ENCODE measurements at places on chromosomes 6 and 20.

GRCh38 chr6:2448826-2449571 is 203.6 kb upstream of the GMDS start:
- peak; percentile 74 for DNase-seq

DNA sequence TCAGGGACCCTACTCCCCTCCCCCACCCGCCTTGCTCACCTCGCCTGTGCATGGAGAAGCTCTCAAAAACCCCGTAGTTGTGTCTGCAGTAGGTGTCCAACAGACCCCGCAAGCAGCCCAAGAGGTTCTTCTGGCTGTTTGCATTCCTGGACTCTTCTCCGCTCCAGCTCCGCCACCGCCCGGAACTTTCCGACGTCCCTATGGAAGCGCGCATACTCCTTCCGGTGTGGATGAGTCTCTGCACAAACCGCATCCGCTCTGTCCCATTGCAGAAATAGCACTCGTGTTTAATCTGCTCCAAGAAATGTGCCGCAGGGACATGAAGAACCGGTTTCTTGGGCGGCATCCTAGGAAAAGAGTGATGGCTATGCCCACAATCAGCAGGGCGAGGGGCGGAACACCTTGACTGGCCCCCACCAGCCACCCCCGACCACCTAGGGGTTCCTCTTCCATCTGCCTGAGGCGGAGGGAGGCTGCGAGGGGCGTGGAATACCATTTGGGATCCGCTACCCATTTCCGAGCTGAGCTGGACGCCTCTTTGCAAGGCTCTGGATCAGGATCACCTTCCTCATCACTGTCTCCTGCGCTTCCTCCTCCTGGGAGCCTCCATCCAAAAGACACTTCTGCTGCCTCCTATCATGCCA is 20.2 kb downstream of the HLA-DRA start:
- DNase-seq = no peak

DNA sequence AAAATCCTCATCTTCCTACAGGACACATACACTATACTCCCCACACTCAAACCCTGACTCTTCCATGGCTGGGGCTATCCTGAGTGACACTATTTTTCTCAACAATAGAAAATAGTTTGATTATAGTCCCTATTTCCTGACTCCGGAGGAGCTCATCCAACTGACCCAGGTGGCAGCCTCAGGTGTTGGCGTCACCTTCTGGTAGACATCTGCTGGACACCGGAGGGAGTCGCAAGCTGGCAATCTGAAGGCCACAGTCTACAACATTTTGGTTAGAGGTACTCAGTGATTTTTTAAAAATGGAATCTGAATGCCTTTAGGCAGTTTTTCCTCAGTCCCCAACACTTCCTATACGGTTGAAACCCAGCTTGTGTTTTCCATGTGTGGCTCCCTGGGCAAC is 32.2 kb upstream of the OCSTAMP start:
- DNase-seq = no peak

DNA sequence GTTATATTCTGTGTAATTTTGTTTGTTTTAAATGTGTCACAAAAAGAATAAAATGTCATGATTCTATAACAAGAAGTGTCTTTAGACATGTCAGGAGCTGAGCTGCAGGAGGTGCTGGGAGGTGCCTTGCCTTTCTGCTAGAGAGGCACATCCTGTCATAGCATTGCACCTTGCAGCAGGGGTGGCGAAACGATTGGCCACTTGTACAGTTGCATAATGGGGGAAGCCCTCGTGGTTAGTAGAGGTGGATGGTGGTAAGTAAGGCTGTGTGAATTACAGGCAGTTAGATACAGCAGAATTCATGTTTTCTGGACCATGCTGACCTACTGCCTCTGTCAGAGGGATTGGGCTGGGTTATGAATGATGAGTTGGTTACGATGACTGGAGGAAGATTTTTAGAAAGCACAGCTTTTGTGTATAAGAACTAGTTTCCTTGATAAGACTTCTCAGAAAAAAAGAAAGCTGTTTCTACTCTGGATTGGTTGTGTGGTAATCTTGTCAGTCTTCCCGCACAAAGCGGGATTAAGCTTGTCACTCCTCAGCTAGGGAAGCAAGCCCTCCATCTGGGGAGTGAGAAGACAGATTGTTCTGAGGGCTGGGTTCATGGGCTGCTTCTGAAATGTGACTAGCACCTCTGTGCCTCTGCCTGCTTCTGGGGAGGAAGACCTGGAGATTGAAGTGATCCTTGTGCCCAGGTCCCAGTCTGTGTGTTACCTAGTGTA is 74.9 kb downstream of the FOXO3 start:
- DNase-seq = no peak

GRCh38 chr20:32040142-32040953 is 11.7 kb upstream of the HCK start:
- DNase-seq = no peak

GRCh38 chr6:134347885-134348805 is 30.2 kb upstream of the SGK1 start:
- DNase-seq = no peak

DNA sequence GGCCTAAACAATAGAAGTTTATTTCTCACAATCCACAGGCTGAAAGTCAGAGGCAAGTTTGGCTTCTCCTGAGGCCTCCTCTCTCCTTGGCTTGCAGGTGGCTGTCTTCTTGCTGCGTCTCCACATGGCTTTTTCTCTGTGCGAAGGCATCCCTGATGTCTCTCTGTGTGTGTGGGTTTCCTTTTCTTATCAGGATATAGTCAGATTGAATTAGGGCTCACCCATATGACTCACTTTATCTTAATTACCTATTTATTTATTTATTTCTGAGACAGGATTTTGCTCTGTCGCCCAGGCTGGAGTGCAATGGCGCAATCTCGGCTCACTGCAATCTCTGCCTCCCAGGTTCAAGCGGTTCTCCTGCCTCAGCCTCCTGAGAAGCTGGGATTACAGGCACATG is 30.7 kb downstream of the LINC00237 start:
- DNase-seq = no peak

DNA sequence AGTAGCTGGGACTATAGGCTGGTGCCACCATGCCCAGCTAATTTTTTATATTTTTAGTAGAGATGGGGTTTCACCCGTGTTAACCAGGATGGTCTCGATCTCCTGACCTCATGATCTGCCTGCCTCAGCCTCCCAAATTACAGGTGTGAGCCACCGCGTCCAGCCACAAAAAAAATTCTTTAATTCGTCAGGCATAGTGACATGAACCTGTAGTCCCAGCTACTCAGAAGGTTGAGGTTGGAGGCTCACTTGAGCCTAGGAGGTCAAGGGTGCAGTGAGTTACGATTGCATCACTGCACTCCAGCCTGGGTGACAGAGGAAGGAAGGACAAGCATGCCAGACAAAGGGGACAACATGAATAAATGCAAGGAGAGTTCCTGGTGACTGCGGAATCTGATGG is 19.5 kb upstream of the ASXL1 start:
- no peak for DNase-seq

GRCh38 chr6:80254716-80255115 is 148.2 kb downstream of the BCKDHB start:
- DNase-seq = no peak

DNA sequence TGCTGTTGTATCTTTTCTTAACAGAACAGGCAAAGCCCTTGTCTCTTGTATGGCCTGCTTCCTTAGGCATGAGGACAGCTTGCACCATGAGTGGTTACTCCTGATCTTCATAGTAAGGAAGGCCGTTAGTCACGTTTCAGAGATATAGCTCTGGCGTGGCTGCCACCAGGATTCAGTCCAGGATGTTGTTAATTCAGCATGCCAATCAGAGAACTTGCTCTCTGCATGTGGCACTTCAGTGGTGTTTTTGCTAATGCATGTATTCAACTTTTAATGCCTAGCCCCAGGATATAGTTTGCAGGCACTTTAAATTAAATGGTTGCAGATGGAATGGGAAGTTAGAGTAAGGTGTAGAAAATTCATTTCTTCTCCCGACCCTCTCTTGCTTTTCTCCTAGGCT is 20.0 kb downstream of the ARFGEF2 start:
- DNase-seq = no peak

GRCh38 chr6:17091122-17091521 is 10.7 kb upstream of the STMND1 start:
- DNase-seq = no peak

DNA sequence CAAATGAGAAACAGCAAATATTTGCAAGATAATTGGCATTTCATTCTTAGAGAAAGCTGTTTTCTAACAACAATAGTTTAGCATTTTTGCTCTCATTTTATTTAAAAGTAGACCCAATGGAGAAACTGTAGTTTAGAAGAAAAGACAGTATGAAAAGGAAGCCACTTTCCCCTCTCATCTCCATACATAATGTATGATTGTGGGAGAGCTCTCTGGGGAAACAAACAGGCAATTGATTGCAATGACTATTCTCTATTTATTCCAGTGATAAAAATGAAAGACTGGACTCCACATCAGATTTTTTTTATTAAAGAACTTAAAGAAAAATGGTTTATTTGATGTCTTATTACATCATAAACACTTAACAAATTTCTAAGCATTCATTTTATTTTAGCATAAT is 116.8 kb upstream of the SASH1 start:
- no peak for DNase-seq

DNA sequence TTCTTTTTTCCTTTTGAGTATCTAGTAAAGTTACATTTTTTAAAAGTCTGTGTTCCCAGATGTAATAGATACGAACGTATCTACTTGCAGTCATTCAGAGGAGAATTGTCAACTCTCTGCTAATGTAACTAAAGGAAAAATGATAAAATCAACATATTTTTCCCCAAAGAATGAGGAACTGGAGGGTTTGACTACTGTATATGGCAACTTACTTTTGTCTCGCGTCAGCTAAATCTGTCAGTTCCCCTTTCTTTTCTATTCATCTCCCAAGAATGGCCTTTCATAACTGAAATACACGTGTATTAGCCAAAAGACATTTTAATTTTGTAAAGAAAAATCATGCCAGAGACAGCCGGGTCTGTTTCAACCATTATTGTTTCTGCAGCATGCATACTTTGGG is 5.4 kb downstream of the EYA2 start:
- no peak for DNase-seq

- no peak for DNase-seq
Observed at GRCh38 chr20:22795433-22795832, 211.1 kb upstream of the FOXA2 start.

DNA sequence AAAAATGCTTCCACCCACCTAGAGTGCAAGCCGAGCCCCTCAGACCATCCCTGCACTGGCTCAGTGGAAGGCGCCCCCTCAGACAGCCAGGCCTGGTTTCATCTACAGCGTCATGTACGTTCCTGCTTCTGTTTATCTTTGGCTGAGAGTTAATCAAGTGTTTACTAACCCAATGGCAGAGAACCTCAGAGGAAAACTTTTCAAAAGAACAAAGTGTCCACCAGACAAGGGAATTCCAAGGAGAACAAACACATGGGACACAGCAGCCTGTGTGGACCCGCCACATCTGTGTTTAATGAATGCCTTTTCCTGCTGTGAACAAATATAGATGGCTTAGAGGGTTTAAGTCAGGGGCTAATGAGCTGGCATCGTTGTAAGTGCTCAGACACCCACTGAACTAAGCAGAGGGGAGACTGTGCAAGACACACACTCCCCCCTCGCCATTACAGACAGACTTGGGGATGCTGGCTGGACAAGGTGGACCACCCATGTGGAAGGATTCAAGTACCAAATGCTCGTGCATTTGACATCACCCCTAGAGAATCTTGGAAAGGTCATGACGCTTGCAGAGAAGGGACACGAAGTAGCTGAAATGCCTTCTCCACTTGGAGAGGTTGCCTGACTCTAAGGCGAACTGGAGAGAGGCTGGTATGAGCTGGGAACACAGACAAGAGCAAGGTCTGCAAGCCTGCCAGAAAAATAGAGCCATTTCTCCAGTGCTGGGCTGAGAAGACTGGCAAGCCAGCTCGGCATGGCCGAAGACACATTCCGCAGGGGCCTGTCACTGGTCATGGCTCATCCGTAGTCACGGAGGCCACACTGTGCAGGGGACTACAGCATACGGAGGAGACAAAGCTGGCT is 53.5 kb upstream of the NXT1 start:
- no peak for DNase-seq

DNA sequence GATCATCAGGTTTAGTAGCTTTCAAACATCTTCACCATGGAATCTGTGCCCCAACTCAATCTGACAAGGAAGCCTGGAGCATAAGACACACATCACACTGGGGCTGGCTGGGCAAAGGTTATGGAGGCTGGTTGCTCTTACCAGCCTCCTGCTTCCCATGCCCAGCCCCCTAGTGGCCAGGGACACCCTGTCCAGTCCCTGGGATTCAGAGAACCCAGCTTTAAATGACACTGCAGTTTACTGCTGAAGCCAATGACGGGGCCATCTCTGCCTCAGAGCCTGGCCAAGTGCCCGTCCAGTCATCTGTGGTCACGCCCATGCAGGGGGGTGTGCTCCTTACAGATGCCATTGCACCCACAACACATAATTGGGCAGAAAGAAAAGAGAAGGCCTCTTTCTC is 272.9 kb downstream of the SMOC2 start:
- no peak for DNase-seq

DNA sequence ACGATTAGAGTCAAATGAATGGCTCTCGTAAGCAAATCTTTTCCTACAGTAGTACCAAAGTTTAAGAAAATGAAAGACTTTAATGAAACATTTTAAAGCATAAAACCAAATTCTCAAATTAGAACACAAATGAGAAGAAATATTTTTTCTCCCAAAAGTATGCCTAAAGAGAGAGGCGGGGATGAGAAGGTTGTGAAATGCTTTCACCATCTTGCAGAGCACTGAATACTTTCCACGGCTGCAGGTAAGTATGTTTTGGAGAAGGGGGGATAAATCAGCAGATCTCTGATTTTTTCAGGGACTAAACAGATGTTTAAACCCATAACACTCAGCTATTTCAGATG is 277.1 kb downstream of the ADGB start:
- no peak for DNase-seq

- no peak for DNase-seq
Observed at GRCh38 chr6:166687070-166687878, 60.2 kb upstream of the RPS6KA2 start.

GRCh38 chr20:23138682-23139081 is 52.6 kb upstream of the CD93 start:
- no peak for DNase-seq

DNA sequence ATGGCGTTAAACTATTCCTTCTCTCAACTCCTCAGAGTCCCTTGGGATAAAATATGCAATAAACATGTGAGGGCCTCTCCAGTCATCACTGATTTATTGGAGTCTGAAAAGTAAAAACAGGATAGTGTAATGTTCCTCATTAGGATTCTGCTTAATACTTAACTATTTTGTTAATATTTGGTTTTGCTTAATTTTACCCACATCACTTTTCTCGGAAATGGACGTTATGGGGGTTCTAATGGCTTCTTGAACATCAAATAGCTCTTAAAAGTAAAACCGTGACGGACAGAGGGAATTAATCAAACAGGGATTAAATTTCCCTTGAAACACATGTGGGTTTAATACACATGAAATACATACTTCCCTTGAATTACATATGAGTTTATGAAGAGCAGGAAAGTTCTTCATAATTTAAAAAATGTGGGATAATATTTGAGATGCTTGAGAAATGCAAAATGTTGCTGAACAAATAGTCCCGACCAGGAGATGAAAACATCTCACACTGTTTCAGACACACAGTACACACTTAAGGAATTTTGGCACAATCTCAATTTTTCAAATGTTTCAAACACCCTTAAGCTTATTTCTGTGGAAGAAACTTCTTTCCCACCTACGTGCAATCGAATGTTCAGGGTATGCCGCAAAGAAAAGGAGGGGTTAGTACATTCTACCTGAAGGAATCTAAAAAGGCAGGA is 38.4 kb upstream of the EIF2S2 start:
- DNase-seq = no peak
